ENCODE measurements at places on chromosomes 11 and 22.
A peak's percentile ranks its signal among the peaks of the same experiment; 100 is the strongest.

DNA sequence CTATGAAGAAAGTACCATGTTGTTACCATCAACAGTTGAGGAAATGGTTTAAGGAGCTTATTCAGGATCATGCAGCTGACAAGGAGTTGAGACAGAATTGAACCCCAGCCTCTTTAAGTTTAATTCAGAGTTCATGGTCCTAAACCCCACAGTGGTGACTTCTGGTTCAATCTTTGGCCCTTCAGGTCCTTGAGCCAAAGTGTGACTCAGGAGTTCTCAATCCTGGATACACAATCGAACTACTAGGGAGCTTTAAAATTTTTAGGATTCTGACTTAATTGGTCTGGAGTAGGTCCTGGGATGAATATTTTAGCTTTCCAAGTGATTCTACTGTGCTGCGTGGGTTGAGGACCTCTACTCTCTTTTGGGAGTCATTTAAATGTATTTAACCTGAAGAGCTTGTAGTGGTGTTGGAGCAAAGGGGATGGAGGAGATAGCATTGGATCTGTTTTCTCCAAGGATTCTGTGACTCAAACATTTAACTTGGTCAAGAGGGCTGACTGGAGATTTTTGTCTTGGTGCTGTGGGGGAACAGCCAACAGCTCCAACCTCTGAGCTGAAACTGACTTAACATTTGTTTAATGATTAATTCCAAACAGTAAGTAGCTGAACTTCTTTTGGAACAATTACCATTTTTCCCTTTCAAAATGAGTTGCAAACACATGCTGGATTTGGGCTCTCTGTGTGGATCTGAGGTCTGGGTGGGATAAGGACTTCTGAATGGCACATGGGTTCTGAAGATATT, 80.1 kb downstream of the INSC start:
- no peak for ATAC-seq

GRCh38 chr11:69563306-69563705, 77.7 kb upstream of the CCND1 start:
- ATAC-seq, result no peak

GRCh38 chr11:2089536-2090165, 49.5 kb downstream of the IGF2 start:
- ATAC-seq, result peak; percentile 86

GRCh38 chr11:125141686-125142535, 22.6 kb upstream of the PKNOX2 start:
- ATAC-seq, result peak; percentile 85

DNA sequence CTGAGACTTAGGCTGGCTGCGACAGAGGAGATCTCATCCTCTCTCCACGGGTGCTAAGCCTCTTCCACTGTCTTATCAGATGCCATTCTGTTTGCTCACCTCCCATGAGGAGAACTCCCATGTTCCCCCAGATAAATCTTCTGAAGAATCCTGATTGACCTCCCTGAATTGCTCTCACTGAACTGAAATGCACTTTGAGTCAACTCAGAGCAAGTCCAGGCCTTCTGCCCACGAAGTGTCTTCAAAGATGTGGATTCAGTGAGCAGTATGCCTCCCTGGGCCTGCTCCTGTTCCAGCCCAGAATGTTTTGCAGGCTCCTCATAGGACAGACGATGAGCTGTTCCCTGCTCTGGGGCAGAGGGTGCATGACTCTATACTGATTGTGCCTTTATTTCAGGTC, 17.4 kb downstream of the TUB start:
- no peak for ATAC-seq

DNA sequence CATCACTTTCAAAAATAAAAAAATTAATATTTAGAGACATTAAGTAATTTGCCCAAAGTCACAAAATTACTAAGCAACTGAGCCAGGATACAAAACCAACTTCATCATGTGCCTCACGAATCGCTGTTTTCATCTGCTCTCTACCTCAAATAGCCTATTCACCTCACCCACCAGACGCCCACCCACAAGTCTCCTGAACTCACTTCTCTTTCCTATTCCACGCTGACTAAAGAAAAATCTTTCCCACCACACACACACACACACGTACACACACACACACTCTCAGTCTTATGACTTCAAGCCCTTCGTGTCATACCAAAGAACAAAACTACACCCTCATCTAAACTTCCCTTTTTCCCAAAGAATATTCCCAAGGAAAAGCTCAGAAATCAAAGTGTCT, 2.2 kb downstream of the OR8B12 start:
- no peak for ATAC-seq

- peak; percentile 48 for ATAC-seq
Measured at GRCh38 chr11:133947321-133947756, 9.4 kb downstream of the IGSF9B start.

DNA sequence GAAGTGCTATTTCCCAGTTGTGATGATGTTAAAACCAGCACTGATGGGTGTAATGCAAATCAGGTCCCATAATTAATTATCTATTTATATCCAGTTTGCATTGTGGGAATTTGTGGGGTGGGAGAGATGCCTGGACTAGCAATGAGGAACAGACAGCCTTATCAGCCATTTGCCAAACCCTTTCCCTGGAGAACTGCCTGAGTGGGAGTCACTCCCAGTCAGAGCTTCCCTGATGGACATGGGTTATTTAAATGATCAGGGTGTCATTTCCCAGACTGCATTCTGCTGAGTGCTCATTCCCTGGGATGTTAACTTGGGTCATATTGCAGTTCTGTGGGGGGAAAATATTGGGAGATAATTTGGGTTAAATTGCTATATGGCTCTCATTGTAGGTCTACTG, 168.5 kb downstream of the NAV2 start:
- peak; percentile 90 for ATAC-seq

DNA sequence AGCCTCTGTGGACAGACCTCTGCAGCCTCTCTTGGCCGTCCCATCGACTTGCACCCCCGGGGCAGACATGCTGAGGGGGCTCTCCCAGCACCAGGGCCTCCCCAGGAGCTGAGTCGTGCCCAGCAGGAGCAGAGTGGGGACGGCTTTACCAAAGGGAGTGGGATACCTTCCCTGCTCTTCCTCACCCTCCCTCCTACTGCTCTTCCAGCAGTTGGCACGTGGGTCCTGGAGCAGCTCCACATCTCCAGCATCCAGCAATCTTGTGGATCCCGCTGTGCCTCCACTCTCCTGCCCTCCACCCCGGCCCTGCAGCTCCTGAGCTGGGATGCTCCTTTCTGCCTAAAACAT, 854.0 kb downstream of the BRD1 start:
- no peak for ATAC-seq

GRCh38 chr22:19962246-19962908, 20.8 kb upstream of the TXNRD2 start:
- ATAC-seq, result peak; percentile 30

DNA sequence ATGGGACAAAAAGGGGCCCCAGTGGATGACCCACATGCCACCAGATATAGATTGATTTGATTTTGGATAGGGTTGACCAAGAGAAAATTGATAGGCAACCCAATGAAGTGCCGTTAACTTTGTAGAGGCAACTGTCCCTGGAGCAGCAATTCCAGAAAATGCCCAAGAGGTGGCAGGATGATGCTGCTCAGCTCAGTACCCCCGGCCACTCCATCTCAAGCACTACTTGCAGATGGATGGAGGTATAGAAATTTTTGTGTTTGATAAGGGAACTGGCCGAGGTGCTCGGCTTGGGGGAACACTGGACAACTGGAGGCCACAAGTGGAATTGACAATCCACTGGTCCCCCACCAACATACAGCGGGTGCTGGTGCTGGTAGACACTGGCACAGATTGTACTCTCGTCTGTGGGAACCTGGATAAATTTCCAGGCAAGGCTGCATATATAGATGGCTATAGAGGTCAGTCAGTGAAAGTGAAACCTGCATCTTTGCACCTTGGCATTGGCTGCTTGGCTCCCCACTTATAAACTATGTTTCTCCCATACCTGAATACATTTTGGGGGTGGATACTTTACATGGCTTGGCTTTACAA, 86.3 kb downstream of the CCDC83 start:
- ATAC-seq, result no peak

GRCh38 chr11:42271306-42271705, 811.9 kb upstream of the LRRC4C start:
- ATAC-seq, result no peak

All from motor neuron (in vitro differentiated cells).